ENCODE measurements at places on chromosomes 11 and 22. TPM values are rescaled to one million over a fixed set of nuclear protein-coding genes. Genes with fewer than 3 reads are reported as not detected.

DNA sequence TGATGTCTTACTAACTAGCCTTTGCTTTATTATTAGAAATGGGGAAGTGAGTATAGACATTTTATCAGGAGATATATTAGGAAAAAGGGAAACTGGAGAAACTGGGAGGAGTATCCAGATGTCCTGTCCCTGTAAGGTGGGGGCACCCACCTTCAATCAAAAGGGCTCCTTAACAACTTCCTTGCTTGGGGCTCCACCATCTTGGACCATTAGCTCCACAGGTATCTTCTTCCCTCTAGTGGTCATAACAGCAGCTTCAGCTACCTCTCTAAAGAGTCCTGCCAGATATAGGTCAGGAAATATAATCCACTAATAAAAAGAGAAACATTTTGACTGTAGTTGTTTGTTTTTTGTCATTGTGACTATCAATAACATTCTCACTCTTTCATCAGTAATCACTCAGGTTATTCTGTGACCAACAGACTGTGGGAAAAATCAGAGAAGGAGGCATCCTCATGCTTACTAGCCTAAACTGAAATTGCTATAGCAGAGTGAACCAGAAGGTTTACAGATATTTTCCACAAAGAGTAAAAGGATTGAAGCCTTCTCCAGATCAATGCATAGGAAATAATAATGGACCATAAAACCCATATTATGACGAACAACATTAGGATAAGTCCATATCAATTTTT is 10.4 kb downstream of the OR51B4 start:
- no peaks in the 10 kb centered on the region for H3K36me3 ChIP-seq
- no peaks in the 10 kb centered on the region for H3K4me1 ChIP-seq
- peaks cover 3% of the 10 kb centered on the region for H3K27me3 ChIP-seq
- no peak for DNase-seq
- H3K27ac ChIP-seq, result no peak overlapping the region

GRCh38 chr11:81495699-81496292 is 1237.9 kb downstream of the FAM181B start:
- H3K4me3 ChIP-seq, result no peak overlapping the region
- no peaks in the 10 kb centered on the region for H3K27me3 ChIP-seq
- no peak for DNase-seq
- H3K36me3 ChIP-seq, result no peaks in the 10 kb centered on the region

Gene GLYATL2
- not detected for total RNA-seq

- no peaks in the 10 kb centered on the region for H3K4me1 ChIP-seq
- H3K27ac ChIP-seq, result no peak overlapping the region
- no peaks in the 10 kb centered on the region for H3K36me3 ChIP-seq
- H3K4me3 ChIP-seq, result no peak overlapping the region
Observed at GRCh38 chr11:12469451-12469850, 92.1 kb downstream of the PARVA start.

DNA sequence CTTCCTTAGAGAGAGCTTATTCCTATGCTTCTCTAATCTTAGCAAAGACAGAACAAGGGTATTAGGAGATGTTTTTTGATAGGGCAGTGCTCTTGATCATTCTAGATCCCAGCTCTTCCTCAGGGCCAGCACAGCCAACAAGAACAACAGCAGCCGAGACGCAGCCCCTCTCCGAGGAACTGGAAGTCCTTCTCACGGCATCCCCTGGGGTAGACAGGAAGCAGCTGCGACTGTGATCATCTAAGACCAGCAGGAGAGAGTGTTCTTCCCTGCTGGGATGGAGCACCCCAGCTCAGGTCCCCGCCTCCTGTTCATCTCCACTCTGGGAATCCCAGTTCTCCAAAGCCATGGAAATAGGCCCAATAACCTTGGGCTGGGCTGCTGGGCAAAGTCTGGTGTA is 29.6 kb downstream of the IRAG1 start:
- no peak for DNase-seq
- H3K27me3 ChIP-seq, result peaks cover 9% of the 10 kb centered on the region
- H3K36me3 ChIP-seq, result no peaks in the 10 kb centered on the region
- peaks cover 6% of the 10 kb centered on the region for H3K4me1 ChIP-seq
- no peak overlapping the region for H3K4me3 ChIP-seq

DNA sequence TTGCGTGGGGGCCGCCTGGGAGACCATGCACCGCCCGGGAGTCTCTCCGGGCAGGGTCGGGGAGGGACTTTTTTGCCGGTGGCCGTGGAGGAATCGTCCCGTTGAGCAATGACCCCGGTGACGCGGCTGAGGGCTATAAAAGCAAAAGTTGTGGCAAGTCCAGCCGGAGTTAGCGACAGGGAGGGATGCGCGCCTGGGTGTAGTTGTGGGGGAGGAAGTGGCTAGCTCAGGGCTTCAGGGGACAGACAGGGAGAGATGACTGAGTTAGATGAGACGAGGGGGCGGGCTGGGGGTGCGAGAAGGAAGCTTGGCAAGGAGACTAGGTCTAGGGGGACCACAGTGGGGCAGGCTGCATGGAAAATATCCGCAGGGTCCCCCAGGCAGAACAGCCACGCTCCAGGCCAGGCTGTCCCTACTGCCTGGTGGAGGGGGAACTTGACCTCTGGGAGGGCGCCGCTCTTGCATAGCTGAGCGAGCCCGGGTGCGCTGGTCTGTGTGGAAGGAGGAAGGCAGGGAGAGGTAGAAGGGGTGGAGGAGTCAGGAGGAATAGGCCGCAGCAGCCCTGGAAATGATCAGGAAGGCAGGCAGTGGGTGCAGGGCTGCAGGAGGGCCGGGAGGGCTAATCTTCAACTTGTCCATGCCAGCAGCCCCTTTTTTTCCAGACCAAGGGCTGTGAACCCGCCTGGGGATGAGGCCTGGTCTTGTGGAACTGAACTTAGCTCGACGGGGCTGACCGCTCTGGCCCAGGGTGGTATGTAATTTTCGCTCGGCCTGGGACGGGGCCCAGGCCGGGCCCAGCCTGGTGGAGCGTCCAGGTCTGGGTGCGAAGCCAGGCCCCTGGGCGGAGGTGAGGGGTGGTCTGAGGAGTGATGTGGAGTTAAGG is at the start of gene NEAT1:
TSS of gene NEAT1 (plus strand) at position 166 of the 883 bp plus-strand sequence.
- DNase-seq, result peak; percentile 97
- H3K27ac ChIP-seq, result peak within 1 kb of the TSS; percentile 100
- H3K4me3 ChIP-seq, result peak within 1 kb of the TSS; percentile 100
- H3K36me3 ChIP-seq, result peaks cover 48% of the 10 kb centered on the region

- no peak overlapping the region for H3K27ac ChIP-seq
- H3K4me1 ChIP-seq, result peaks cover 28% of the 10 kb centered on the region
- no peak for DNase-seq
- H3K4me3 ChIP-seq, result no peak overlapping the region
Observed at GRCh38 chr11:77467993-77468392, 5.9 kb downstream of the PAK1 start.

Gene POLR2F
- 61.4 TPM for total RNA-seq

Gene C11orf87
- not detected for total RNA-seq

Gene LRRN4CL
- total RNA-seq, result 0.19 TPM

Gene PKNOX2
- not detected for total RNA-seq

DNA sequence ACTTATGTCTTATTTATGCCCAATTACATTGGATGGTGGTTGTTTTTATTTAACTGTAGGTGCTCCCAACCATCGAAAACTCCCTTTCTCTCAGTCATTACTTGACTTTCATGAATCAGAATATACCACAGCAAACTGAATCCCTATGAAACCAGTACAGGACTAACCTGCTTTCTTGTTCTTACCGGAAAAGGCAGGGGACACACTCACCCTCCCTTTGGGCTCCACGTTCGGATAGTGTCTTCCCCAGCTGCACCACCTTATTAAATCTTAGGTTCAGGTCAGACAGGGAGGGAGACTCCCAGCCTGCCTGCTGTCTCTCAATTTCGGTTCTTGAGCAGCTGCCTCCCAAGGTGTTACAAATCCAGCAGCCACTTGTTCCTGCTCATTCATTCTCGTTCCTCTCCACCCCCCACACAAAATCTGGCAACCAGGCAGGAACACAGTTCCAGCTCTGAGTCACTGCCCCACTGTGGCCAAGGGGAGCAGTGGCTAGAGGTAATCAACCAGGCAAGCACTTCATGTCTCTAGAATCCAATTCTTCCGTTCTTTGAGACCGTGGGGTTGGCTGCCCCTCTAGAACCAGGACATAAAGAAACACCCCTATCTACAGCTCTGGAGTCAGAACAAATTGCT is 133.0 kb downstream of the PLEKHA7 start:
- no peaks in the 10 kb centered on the region for H3K4me1 ChIP-seq
- no peak for DNase-seq
- no peaks in the 10 kb centered on the region for H3K36me3 ChIP-seq

DNA sequence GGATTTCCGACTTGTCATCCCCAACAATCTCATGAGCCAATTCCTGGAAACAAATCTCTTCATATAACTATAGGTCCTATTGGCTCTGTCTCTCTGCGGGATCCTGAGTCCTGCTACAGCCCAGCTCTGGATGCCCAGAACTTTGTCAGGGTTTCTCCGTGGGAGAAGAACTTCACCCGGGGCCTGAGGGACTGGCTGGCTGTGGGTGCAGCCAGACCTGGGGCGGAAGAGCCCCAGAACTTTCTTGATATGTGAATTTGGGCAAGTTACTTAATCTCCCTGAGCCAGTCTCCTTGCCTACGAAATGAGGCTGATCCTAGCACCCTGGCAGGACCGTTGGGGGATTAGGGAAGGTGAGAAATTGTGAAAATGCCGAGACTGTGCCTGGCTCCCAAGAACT is 6.6 kb upstream of the TRIM29 start:
- no peaks in the 10 kb centered on the region for H3K4me1 ChIP-seq
- peaks cover 24% of the 10 kb centered on the region for H3K27me3 ChIP-seq
- no peaks in the 10 kb centered on the region for H3K36me3 ChIP-seq
- H3K4me3 ChIP-seq, result no peak overlapping the region
- no peak for DNase-seq

Gene CHST1
- not detected for total RNA-seq

GRCh38 chr11:96708219-96708878 is 318.5 kb downstream of the JRKL start:
- no peaks in the 10 kb centered on the region for H3K36me3 ChIP-seq
- DNase-seq, result no peak
- H3K27me3 ChIP-seq, result no peaks in the 10 kb centered on the region
- H3K4me3 ChIP-seq, result no peak overlapping the region
- H3K4me1 ChIP-seq, result no peaks in the 10 kb centered on the region
- H3K27ac ChIP-seq, result no peak overlapping the region

Gene PAMR1
- total RNA-seq, result not detected

DNA sequence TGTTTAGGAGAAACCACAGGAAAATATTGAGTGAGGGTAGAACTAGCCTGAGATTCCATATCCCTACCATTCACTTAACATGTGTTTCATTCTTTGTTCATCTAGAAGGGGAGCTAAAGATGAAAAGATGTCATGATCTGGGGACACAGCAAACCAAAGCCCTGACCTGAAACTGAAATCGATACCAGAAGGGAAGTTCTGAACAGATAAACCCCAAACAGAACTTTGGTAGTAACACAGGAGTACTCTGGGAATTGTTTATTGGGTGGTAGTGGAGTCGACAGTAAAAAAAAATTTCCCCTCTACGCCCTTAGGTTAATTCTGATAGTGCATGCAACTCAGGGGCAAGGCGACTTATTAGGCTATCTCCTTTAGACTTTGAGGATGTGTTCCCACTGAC is 27.2 kb downstream of the OR2AT4 start:
- H3K4me3 ChIP-seq, result no peak overlapping the region
- no peaks in the 10 kb centered on the region for H3K4me1 ChIP-seq
- DNase-seq, result no peak
- H3K36me3 ChIP-seq, result no peaks in the 10 kb centered on the region

DNA sequence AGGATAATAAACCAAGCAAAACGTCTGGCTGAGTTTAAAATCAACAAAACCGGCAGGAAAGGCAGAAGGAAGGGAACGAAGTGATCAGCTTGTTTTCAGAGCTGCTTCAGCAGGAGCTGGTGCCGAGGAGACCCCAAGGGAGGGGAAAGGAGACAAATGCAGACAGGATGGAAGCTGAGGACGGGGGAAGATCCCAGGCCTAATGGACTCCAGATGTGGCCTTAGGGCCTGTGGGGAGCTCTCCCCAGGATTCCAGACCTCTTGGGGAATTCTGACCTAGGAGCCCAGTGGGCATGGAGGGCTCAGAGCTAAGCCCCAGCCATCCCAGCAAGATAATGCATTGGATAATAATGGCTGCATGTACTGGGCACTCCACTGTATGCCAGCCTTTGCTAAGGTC is 211.4 kb upstream of the NARS2 start:
- H3K4me3 ChIP-seq, result no peak overlapping the region
- H3K36me3 ChIP-seq, result no peaks in the 10 kb centered on the region
- H3K4me1 ChIP-seq, result peaks cover 1% of the 10 kb centered on the region
- H3K27me3 ChIP-seq, result peaks cover 3% of the 10 kb centered on the region

Gene HEPACAM
- not detected for total RNA-seq
